ENCODE measurements at places on chromosomes 3 and 15. TPM values are rescaled to one million over a fixed set of nuclear protein-coding genes. Genes with fewer than 3 reads are reported as not detected.

The AADACL2 gene
- total RNA-seq: not detected

The SCN11A gene
- total RNA-seq: under 0.01 TPM

The BHLHE40 gene
- total RNA-seq: 53.5 TPM

The NEK10 gene
- 1.9 TPM for total RNA-seq

The IRAK2 gene
- 3.2 TPM for total RNA-seq

The SKIL gene
- total RNA-seq: 96.3 TPM

The MRAS gene
- 46.4 TPM for total RNA-seq

All from fibroblast of villous mesenchyme (primary cell).